ENCODE measurements at places on chromosomes 16 and 17. TPM values are rescaled to one million over a fixed set of nuclear protein-coding genes. Genes with fewer than 3 reads are reported as not detected.

- no peak for DNase-seq
These were observed 211.8 kb downstream of the ENGASE start for GRCh38 chr17:79286440-79286839.

- no peak for DNase-seq
These were observed 3.8 kb upstream of the CHD3 start for GRCh38 chr17:7884581-7885366.

DNA sequence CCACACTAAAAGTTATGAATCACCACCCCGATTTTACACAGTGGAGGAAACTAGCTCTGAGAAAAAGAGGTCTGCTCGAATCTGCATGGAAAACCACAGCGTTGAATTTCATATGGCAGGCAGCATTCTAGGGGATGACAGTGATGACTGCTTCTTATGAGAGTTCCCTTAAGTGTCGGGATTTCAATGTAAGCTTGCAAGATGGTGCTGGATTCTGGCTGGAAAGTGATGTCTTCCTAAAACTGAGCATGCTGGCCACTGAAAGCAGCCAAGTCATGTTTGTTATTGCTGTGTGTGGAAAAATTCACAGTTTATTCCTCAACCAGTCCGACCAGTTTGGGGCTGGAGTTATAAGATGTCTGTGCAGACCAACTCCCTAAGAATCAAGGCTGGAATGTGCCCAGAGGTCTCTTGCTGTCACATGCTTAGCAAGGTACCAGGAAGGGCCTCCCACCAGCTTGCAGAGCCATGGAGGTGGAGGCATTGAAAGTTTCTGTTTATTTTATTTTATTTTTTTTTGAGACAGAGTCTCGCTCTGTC lies 37.2 kb upstream of the GAN start:
- DNase-seq, result no peak

DNA sequence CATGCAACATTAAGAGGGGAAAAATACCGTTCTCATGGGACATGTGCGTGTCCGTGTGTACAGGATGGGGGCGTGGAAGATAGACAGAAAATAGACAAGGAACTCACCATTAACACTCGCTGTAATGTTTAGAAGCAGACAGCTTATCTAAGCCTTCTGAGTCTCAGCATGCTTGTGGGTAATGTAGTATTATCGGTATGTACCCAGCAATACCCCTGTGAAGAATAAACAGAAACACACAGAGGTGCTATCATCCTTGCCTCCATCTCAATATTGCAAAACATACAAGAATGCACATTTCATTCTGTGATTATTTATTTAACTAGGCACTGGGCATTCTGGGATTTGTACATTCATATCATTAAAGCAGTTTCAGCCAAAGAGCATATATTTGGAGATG lies 42.0 kb upstream of the RBFOX1 start:
- no peak for DNase-seq

GRCh38 chr17:33929181-33929724 lies 325.8 kb upstream of the CCL2 start:
- no peak for DNase-seq

- no peak for DNase-seq
These were observed 19.4 kb upstream of the ENDOV start for GRCh38 chr17:80395402-80396151.

GRCh38 chr17:81681672-81682071 lies 1.9 kb downstream of the ARL16 start:
- no peak for DNase-seq

GRCh38 chr17:33779234-33779591 lies 475.9 kb upstream of the CCL2 start:
- peak; percentile 70 for DNase-seq

DNA sequence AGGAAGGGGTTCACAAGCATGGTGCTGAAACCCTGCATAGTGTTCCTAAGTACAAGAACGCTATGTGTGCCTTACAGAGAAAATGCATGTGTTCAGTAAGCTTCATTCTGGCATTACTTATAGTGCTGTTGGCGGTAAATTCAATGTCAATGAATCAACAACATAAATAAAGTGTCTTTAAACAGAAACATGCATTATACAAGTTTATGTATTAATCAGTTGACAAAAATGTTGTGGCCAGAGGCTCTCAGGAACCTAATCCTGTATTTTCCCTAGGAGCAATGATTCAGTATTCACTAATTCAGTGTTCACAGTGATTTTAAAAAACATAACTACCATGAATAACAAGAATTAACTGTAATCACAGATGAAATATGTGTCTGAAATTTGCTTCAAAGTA lies 47.1 kb upstream of the MYOCD start:
- no peak for DNase-seq

DNA sequence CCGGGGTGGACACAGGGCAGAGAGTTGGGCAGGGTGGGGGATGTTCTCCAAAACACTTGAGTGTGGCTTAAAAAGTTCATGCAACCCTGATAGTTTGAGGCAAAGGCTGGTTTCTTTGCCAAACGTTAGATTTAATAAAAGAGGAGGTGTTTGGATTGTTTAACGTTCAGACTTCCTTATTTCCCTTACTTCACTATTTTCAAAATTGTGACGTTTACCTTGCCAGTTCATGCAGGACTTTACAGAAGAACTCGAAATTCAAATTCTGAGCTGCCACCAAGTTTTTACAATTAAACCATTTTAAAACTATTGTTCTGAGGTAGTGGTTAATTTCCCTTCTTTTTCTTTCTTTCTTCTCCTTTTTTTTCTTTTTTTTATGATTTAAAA lies 5.5 kb downstream of the SEC14L1 start:
- DNase-seq, result no peak

DNA sequence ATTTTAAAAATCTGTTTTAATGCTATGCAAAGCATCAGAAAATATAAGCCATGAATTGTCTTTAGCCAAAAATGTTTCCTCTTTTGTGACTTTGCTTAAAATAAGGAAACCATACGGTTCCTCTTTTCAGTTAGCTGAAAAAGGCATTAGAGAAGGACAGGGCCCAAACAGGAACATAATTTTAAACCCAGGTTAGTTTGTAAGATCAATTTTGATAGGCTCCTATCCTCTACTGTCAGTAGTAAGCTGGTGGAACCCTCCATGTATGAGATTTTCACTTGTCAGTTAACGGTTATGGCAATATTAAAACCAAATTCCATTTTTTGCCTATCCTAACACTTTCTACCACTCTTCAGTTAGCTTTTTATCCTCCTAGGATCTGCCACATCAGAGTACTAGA lies 4.3 kb downstream of the EVI2B start:
- DNase-seq, result no peak

GRCh38 chr16:4561596-4561995 lies 5.5 kb downstream of the C16orf96 start:
- DNase-seq, result no peak

DNA sequence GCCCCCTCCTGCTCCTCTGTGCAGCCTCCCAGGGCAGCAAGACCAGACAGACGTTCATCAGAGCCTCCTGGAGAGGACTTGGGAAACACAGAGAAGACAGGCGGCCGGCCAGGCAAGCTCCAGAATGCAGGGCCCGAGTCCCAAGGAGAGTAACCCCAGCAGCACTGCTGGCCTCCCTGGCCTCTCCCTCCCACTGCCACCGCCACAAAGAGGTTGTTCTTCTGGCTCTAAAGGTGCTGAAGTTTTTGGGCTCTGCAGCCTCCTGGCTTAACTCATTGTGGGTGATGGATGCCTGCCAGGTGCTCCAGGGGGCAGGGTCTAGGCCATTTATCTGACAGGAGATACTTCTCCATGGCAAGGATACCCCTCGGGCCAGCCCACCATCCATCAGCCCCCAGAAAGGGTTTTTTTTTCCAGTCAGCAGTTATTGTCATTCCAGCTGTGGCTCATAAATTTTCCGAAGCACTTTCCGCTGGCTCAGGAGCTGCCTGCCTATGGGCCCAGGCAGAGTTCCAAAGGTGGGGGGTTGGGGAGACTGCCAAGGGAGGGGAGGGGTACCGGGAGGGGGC lies 32.0 kb upstream of the MRPS23 start:
- no peak for DNase-seq

- no peak for DNase-seq
These were observed 8.1 kb upstream of the PHLPP2 start for GRCh38 chr16:71732587-71732986.

GRCh38 chr17:59899099-59899498 lies 6.2 kb downstream of the RPS6KB1 start:
- DNase-seq, result no peak

GRCh38 chr17:82000803-82001570 lies 21.7 kb downstream of the CENPX start:
- no peak for DNase-seq

DNA sequence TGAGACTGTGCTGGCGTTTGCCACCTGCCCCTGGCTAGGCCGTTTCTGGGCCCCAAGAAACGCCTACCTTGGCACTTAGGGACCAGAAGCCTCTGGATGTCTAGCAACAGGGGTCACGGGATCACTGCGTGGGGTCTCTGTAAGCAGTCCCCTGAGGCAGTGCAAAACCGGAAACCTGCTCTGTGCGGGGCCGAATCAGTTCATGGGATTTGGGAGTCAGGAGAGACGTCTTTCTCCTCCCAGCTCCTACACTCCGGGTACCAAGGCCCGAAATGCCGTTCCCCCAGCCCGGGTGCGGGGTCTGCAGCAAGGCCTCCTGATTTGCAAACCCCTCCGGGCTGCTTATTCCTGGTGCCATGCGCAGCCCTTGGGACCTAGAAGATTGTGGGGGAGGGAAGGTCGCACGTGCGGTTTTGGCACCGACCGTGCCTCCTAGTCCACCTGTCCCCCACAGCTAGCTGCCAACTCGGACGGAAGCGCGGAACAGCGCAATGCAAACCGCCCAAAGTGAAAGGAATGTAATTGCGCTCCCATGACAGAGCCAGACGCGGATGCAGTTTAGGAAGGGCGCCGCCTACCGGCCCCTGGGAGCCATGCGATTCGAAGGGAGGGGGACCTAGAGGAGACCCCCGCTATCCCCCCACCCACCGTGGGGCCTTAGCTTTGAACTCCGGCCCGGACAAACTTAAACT lies 6.5 kb downstream of the IRX5 start:
- no peak for DNase-seq

SLC38A8 gene
- total RNA-seq, result not detected

SAMD14 gene
- 7.5 TPM for total RNA-seq

TERB1 gene
- total RNA-seq, result not detected

FOXC2 gene
- 7.0 TPM for total RNA-seq

LITAFD gene
- not detected for total RNA-seq

CA4 gene
- total RNA-seq, result not detected

KRT31 gene
- not detected for total RNA-seq

GALR2 gene
- total RNA-seq, result 0.95 TPM

TP53TG3F gene
- not detected for total RNA-seq

SLC13A2 gene
- not detected for total RNA-seq

CTRB1 gene
- not detected for total RNA-seq

CLEC3A gene
- total RNA-seq, result not detected

GOT2 gene
- 113 TPM for total RNA-seq

ARL2BP gene
- total RNA-seq, result 79.4 TPM
